ENCODE measurements at places on chromosomes 12 and 14.

- peak; percentile 77 for DNase-seq
These were observed 594 bp downstream of the ZCCHC8 start for GRCh38 chr12:122499991-122500684.

GRCh38 chr14:34113005-34113511 lies 162.2 kb upstream of the EGLN3 start:
- DNase-seq, result no peak

DNA sequence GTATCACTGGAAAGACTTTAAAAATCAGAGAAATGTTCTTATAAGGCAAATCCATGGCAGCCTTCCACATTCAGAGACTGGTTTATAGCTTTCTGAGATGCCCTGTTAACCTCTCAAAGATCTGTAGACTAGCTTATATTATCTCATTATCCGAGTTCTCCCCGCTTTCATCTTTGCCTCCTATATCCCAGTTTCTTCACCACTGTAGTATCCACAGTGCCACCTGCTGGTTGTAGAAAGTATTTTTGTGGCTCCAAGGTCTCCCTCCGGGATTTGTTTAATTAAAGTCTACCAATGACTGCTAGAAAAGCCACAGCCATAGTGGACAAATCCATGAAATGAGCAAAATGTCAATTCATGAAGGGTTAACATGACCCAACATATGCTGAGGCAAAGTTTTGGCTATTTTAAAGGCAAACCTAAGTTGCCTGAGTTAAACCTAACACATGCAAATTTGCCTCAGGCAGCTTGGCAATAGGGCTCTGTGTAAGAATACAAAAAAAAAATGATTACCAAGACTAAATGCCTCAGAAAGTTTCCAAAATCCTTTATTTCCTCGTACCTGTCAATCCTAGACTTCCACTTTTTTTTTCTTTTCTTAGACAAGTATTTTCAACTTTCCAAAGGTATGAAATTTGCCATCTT lies 218.8 kb upstream of the BMP4 start:
- peak; percentile 65 for DNase-seq

GRCh38 chr14:80447392-80447791 lies 236.1 kb upstream of the DIO2 start:
- DNase-seq, result no peak

DNA sequence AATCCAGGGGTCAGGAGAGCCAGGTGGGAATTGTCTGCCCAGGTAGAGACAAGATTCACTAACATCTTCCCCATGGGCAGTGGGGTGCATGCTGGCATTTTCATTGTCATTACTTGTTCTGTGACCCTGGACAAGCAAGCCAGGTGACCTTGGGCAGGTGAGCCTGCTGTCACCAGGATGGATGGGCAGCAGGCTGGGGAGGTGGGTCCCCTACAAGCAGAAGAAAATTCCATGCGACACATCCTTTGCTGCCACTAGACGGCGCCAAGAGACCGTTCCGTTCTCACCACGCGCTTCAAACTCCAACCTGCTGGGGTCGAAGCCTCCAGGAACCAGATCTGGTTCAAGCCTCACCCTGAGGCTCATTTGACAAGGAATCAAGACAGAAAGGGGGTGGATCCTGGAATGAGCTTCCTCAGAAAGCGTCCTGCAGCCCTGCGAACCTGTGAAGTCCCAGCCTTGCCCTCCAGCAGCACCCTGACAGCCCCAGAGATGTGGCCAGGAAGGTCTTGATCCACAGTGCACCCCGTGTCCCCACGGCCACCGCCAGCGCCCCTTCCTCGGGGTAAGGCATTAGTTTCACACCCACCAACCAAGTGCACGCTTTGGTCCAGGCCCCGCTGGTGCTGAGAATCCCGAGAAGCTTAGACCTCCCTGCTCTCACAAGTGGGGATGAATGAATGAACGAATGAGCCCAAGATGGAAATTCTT lies 3.2 kb upstream of the DYNC1H1 start:
- peak; percentile 89 for DNase-seq

GRCh38 chr14:86799244-86799647 lies 1193.7 kb downstream of the GALC start:
- no peak for DNase-seq

DNA sequence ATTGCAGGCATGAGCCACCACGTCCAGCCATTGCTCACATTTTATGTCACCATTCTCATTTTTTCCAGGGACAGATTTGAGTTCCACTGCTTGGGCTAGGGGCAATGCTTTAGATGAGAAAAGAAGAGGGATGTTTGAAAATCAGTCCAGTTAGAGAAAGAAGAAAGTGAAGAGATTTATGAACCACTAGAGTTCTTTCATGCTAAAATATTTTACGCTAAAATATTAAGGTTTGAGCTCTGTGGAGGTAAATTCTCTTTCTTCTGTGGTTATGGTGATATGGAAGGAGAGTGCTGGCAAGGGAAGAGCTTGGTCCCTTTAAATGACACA lies 21.5 kb downstream of the CFL2 start:
- DNase-seq, result no peak

- no peak for DNase-seq
These were observed 8.9 kb downstream of the ASCL1 start for GRCh38 chr12:102966200-102966863.

GRCh38 chr12:3302401-3303041 lies 188.5 kb upstream of the PRMT8 start:
- DNase-seq, result no peak

DNA sequence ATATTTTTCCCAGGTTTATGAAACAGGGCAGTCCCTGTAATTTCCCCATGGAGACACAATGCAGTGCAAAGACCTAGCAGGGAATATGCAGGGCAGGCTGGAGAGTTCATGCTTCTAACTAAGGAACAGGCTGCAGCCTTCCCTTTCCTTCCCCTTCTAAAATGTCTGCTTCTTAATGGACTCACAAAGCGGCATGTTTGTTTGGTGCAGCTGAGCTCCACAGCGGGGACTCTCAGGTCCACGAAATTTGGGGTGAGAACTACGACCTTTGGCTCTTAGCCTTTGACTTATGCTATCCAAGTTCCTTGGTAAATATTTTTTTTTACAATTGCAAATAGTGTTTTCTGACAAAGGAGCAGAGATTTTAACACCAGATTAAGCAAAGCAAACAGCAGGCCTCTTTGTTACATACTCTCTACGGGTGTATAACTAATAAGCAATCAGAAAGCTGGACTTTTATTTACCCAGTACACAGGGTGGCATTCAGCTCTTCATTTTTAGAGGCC lies 323.6 kb downstream of the ZFP36L1 start:
- no peak for DNase-seq

- DNase-seq, result no peak
These were observed 515.3 kb downstream of the RMST start for GRCh38 chr12:97977870-97978405.

- no peak for DNase-seq
These were observed 147.3 kb downstream of the RBM19 start for GRCh38 chr12:113818833-113819232.

DNA sequence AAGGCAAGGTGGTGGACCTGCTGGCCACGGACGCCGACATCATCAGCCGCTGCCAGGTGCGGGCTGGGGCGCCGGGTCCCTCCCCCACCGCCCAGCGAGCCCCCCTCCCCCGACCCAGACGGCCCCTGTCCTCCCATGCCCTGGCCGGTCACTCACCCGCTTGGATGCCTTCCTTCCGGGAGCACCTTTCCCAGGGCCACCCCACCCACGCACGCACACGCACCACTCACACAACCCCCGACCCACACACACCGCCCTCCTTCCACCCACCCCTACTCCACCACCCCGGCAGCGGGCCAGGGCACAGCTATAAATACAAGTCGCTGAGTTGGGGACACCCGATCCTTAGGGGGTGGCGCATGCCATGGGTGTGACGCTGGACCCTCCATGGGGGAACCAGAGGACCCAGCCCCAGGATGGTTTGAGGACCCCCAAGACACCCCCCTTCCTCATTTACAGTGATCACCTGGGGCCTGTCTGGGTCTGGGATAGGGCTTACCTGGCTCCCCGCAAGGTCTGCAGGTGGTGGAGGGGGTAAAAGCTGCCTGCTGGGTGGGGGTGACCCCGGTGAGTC lies 465 bp downstream of the ADSS1 start:
- no peak for DNase-seq

DNA sequence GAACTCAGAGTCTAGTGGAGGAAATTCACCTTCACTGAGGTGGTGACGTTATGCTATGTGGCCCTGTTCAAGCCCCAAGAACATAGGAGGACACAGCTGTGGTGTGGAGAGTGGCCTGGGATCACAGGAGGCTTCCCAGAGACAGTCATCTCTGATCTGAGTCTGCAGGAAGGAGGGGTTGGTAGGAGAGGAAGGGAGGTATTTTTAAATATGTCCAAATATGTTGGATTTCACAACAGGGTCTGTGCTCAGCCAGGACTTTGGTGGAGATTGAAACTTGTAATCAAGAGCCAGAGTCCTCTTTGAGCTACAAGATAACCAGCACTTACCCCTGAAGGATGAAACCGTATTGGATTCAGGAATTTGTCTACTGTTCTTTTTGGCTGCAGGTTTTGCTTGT lies 26.4 kb upstream of the MED13L start:
- DNase-seq, result no peak

- DNase-seq, result no peak
These were observed 113.9 kb downstream of the NDUFA12 start for GRCh38 chr12:94889445-94890210.

DNA sequence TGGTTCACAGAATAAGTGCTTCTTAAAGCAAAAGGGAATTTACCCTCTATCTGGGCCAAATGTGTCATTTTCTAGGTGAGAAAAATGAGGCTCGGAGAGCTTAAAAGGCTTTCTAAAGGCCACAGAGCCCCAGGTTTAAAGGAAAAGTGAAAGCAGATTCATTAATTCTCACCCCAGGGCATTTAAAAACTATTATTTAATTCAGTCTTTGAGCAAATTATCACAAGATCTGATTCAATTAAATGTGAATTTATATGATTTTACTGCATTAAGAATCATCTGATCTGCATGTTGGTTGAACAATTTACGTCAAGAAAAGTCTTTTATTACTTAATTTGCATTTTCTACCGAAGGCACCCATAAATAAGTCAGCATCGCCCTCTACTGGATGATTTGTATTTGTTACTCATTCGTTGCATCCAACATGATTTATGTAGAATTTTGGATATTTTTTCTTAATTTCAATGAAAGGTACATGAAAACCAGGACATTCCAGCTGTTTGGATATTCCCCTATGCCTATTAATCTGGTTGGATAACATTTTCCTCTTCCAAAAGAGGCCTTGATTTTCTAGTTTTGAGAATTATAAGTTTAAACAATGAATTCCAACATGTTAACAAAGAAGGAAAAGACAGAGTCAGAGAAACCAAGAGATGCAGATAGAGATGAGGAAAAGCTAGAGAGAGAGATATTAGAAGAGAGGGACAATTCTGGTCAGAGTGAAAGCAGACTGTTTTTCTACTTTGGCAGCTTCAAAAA lies 19.1 kb upstream of the DHRS7 start:
- DNase-seq, result peak; percentile 91

DNA sequence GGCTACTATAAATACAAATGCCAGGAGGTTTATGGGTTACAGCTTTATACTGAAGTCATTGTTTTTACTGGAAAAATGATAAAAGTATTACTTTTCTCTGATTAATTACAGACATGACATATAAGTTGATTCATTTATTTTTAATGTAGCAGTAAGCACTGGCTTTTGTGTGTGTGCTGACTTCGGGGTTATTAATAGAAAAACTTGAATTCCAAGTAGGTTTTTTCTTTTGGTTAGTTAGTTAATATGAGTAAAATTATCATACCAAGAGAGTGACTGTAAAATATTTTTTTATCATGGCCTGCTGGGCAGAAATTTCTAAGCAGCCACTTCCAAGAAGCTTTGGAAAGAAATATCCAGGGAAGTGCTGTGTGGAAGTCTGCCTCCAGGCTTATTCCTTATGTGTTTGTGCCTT lies 56.4 kb downstream of the IFT81 start:
- DNase-seq, result no peak

DNA sequence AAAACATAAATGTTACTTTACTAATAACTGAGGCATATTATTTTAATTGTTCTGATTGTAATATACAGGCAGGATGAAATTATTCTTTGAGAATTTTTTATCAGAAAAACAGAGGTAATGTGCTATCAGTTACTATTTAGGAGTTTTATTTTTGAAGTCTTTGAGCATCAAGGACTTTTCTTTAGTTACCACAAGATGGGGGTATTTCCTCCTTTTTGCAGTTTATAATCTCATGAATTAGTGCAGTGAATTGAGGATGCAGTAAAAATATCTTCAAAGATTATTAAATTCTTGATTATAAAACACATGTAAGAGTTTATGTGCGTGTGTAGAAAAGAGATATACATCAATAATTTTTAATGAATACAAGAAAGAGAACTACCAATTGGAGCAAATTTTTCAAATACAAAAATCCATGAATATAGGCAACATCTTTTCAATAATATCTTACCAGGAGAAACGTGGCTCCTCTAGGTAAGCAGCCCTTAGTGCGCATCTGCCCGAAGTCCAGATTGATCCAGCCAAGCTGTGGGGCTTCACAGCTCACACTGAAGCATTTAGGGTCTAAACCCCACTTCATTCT lies 71.6 kb downstream of the ERGIC2 start:
- peak; percentile 16 for DNase-seq

- DNase-seq, result no peak
These were observed 15.8 kb downstream of the FBXW8 start for GRCh38 chr12:116926283-116927243.

- no peak for DNase-seq
These were observed 131.5 kb downstream of the CHST11 start for GRCh38 chr12:104588047-104588920.

GRCh38 chr12:62123721-62124203 lies 136.4 kb upstream of the USP15 start:
- peak; percentile 49 for DNase-seq

- no peak for DNase-seq
These were observed 2.2 kb downstream of the SCNN1A start for GRCh38 chr12:6373022-6373787.

DNA sequence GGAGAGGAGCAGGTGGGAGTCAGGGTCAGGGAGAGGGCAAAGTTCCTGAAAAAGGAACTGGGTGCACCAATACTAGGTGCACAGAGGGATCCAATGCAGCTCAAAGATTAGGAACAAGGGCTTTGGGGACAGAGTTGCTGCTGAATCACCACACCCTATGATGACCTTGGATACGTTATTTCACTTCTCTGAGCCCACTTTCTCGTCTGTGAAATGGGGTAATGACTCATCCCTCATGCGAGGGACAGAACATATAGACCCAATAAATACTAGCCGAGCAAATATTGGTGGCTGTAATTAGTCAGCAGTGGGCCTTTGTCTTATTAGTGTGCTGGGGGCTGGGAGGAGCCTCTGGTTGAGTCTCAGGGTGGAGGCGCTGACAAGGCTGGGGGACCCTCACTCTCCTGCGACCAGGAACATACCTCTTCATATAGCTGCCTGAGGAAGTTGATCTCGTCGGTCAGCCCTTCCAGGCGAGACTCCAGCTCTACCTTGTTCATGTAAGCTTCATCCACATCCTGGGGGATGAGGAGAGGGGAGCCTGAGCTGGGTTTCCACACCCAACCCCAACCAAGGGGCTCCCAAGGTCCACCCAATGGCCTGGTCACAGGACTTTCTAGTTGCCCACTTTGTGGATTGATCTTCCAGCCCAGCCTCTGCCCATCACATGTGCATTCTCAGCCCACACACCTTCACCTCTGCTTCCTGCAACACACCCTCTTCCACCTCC lies 4.5 kb downstream of the KRT8 start:
- no peak for DNase-seq

All from OCI-LY7 (cell line).